Osteocyte (in vitro differentiated cells): ENCODE measurements at places on chromosomes 13 and 19.

GRCh38 chr19:49574206-49574755, 6.1 kb downstream of the NOSIP start:
- no peak overlapping the region for H3K4me3 ChIP-seq
- no peak for DNase-seq
- peaks cover 7% of the 10 kb centered on the region for H3K36me3 ChIP-seq
- H3K27ac ChIP-seq = no peak overlapping the region
- H3K4me1 ChIP-seq = peaks cover 27% of the 10 kb centered on the region

- H3K4me3 ChIP-seq = no peak overlapping the region
- no peak for DNase-seq
- no peak overlapping the region for H3K27ac ChIP-seq
- no peaks in the 10 kb centered on the region for H3K27me3 ChIP-seq
- H3K4me1 ChIP-seq = no peaks in the 10 kb centered on the region
- peaks cover 3% of the 10 kb centered on the region for H3K36me3 ChIP-seq
Observed at GRCh38 chr13:112873851-112874750, 94.9 kb upstream of the MCF2L start.

GRCh38 chr13:67095621-67096020, 134.5 kb downstream of the PCDH9 start:
- no peak overlapping the region for H3K4me3 ChIP-seq
- DNase-seq = no peak
- no peaks in the 10 kb centered on the region for H3K36me3 ChIP-seq

DNA sequence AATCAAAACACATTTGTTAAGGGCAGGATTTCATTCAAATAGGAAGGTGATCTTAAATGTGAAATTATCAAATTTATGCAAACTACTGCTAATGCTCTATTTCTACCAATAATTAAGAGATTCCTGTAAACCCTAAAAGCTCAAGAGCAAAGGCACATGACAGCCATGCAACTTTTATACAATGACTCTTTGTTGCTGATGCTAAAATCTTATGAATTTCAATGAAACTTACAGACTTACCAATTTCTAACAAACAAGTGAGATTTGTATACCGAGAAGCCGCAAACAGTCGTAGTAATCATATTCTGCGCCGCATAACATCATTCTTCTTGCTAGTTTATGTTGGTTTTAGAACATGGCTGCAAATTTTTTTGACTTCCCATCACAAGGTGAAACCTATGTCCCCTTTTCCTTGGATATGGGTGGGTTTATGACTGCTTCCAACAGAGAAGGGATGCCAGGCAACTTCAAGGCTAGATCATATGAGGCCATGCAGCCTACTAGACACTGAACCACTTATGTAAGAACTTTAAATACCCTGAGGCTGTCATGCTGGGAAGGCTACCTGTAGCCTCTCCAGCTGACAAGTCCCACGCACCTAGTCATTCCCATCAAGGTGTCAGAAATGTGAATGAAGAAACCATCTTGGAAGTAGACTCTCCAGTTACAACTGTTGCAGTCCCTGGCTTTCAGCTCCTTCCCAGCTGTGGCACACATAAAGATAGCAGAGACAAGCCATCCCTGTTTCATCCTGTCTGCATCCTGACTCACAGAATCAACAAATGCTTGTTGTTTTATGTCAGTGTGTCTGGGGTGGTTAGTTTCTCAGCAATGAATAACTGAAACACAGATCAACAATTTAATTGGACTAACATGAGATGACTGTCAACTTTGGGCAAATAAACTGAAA, 42.0 kb downstream of the LNX2 start:
- H3K4me1 ChIP-seq = peaks cover 20% of the 10 kb centered on the region
- no peaks in the 10 kb centered on the region for H3K27me3 ChIP-seq
- DNase-seq = no peak
- H3K4me3 ChIP-seq = no peak overlapping the region

DNA sequence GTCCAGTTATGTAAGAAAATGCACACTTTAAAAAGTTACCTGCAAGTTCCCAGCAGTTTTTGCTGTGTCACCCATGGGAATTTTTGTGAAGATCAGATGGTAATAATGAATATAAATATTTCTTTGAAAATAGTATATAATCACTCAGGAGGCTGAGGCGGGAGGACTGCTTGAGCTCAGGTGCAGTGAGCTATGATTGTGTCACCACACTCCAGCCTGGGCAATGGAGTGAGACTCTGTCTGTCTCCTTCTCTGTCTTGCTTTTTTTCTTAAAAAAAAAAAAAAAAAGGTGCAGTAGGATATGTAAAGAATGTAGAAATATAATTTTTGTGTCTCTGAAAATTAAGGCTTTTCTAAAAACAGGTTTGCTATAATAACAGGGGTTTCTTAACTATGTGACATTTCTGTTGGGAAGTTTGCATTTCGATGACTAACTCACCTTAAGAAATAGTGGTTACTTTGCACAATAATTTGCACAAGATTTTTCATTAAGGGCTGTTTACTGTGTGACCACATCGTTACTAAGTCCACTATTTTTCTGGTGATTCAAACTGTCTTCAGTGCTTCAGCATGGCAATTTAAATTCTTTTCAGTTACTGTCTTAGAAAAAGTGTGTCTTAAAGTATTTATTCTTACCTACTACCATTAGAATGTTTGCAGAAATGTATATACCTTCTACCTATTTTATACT, 37.3 kb downstream of the DNAJC3 start:
- no peak overlapping the region for H3K4me3 ChIP-seq
- H3K27ac ChIP-seq = no peak overlapping the region
- H3K27me3 ChIP-seq = no peaks in the 10 kb centered on the region
- DNase-seq = no peak

DNA sequence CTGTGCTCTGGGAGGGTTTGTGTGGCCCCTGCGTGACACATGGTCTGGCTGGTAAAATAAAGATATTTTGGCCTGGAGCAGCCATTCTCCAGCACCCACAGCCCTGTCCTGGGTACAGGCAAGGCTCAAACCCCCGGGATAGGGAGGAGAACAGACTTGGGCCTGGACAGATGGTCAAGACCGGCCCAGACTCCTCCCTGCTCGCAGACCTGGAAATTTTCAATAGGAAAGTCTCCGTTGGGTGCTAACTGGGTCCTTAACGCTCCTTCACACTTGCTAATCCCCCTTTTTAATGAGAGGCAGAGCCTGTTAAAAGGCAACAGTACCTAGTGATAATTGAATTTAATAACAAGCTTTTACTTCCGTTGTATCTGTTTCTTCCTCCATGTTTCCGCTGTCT, 2.5 kb downstream of the PALM start:
- peak overlapping the region; percentile 68 for H3K4me3 ChIP-seq
- peak overlapping the region; percentile 78 for H3K27ac ChIP-seq
- peaks cover 22% of the 10 kb centered on the region for H3K4me1 ChIP-seq
- H3K36me3 ChIP-seq = peaks cover 8% of the 10 kb centered on the region
- DNase-seq = no peak
- H3K27me3 ChIP-seq = no peaks in the 10 kb centered on the region

- no peak overlapping the region for H3K27ac ChIP-seq
- H3K36me3 ChIP-seq = no peaks in the 10 kb centered on the region
- H3K4me1 ChIP-seq = peaks cover 6% of the 10 kb centered on the region
- DNase-seq = no peak
- peaks cover 8% of the 10 kb centered on the region for H3K27me3 ChIP-seq
Observed at GRCh38 chr19:35211545-35212230, 16.9 kb downstream of the FAM187B start.

- H3K4me1 ChIP-seq = peaks cover 35% of the 10 kb centered on the region
- no peaks in the 10 kb centered on the region for H3K27me3 ChIP-seq
- no peaks in the 10 kb centered on the region for H3K36me3 ChIP-seq
- peak overlapping the region; percentile 77 for H3K27ac ChIP-seq
- peak overlapping the region; percentile 58 for H3K4me3 ChIP-seq
Observed at GRCh38 chr13:76014406-76015318, 378.5 kb downstream of the LMO7 start.

GRCh38 chr13:109610517-109610916, 175.9 kb downstream of the IRS2 start:
- no peak overlapping the region for H3K4me3 ChIP-seq
- DNase-seq = no peak
- H3K36me3 ChIP-seq = no peaks in the 10 kb centered on the region
- peaks cover 13% of the 10 kb centered on the region for H3K4me1 ChIP-seq
- no peaks in the 10 kb centered on the region for H3K27me3 ChIP-seq

DNA sequence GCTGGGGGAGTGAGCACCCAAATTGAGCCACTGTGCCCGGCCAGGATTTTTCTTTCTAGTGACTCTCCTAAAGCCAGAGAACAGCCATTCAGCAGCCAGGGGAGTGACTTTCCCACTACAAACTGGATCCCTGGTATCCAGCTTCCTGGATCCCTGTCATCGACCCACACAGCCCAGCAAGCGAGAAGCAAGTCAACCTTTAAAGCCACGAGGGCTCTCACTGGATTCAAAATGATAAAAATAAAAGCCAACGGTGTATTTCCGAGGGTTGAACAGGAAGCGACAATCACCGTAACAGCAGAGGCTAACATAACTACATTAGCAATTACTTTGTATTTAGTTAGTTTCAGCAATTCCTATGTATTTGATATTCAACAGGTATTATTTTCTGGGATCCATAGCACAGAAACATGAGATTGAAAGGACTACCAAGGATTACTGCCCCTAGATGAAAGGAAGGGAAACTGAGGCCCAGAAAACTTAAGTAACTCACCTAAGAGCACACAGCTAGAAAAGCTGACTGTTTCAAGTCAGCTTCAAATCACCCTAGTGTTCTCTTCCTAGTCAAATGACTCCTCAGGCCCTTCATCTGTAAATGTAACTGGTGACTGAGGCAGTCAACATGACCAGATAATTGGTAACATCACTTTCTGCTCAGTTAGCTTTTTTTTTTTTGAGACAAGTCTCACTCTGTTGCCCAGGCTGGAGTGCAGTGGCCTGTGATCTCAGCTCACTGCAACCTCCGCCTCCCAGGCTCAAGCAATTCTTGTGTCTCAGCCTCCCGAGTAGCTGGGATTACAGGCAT, 2.7 kb downstream of the RFX1 start:
- peaks cover 18% of the 10 kb centered on the region for H3K4me1 ChIP-seq
- H3K36me3 ChIP-seq = no peaks in the 10 kb centered on the region
- peak overlapping the region; percentile 84 for H3K27ac ChIP-seq

DNA sequence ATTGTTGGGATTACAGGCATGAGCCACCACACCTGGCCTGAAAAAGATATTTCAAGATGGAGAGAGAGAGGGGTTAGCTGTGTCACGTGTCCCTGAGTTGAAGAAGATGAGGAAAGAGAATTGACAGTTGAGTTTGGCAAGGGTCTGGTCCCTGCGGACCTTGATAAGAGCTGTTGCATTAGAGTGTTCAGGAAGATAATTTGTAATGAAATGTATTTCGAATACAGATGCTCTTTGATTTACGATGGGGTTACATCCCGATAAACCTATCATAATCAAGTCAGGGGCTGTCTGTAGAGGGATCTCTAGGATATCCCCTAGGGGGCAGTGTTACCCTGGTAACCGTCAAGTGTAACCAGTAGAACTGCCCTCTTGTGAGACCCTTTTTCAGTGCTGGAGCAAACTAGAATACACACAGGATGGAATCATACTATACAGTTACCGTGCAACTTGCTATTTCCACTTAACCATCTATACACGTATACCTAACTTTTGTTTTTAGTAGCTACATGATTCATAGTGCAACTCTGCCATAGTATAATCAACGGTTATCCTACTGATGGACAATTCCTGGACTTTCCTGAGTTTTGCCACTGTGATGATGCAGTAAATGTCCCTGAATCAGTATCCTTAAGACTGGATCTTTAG, 1.5 kb upstream of the ELOF1 start:
- no peak overlapping the region for H3K27ac ChIP-seq
- DNase-seq = no peak
- H3K4me1 ChIP-seq = peaks cover 29% of the 10 kb centered on the region
- H3K27me3 ChIP-seq = no peaks in the 10 kb centered on the region

DNA sequence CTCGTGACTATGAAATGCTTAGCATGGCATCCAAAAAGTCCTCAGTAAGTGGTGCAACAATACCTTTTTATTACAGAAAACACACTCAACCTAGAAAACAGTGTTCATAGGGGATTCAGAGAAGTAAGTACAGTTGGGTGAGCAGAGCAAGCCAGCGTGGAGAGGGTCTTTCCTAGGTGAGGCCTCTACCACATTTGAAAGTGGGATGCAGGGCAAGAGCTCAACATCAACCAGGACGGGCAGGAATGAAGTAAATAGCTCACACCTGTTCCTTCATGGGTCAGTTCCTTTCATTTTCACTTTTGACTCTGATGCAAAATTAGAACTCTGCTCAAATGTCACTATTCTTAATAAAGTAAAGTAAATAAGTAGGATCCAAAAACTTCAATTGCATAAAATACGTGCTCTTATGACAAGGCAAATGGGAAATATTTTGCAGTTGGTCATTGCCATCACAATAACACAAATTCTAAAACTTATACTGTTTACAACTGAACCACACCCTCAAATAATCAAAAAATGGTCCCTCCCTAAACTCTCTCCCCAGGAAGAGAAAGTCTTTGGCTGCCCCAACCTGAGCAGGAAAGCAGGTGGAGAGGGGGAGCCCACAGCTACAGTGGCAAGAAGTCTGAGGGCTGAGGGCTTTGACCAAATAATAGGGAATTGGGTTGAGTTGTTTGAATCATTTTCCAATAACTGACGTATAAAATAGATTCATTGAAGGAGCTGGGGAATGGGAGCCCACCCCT, 20.2 kb downstream of the CHAMP1 start:
- peaks cover under 1% of the 10 kb centered on the region for H3K4me1 ChIP-seq
- no peak for DNase-seq
- peaks cover under 1% of the 10 kb centered on the region for H3K36me3 ChIP-seq
- H3K4me3 ChIP-seq = no peak overlapping the region
- peaks cover 4% of the 10 kb centered on the region for H3K27me3 ChIP-seq

- H3K27me3 ChIP-seq = no peaks in the 10 kb centered on the region
- DNase-seq = peak; percentile 96
- peak overlapping the region; percentile 98 for H3K27ac ChIP-seq
- H3K4me3 ChIP-seq = peak overlapping the region; percentile 70
- peaks cover 37% of the 10 kb centered on the region for H3K4me1 ChIP-seq
Observed at GRCh38 chr19:17135001-17135853, 59.6 kb downstream of the MYO9B start.

DNA sequence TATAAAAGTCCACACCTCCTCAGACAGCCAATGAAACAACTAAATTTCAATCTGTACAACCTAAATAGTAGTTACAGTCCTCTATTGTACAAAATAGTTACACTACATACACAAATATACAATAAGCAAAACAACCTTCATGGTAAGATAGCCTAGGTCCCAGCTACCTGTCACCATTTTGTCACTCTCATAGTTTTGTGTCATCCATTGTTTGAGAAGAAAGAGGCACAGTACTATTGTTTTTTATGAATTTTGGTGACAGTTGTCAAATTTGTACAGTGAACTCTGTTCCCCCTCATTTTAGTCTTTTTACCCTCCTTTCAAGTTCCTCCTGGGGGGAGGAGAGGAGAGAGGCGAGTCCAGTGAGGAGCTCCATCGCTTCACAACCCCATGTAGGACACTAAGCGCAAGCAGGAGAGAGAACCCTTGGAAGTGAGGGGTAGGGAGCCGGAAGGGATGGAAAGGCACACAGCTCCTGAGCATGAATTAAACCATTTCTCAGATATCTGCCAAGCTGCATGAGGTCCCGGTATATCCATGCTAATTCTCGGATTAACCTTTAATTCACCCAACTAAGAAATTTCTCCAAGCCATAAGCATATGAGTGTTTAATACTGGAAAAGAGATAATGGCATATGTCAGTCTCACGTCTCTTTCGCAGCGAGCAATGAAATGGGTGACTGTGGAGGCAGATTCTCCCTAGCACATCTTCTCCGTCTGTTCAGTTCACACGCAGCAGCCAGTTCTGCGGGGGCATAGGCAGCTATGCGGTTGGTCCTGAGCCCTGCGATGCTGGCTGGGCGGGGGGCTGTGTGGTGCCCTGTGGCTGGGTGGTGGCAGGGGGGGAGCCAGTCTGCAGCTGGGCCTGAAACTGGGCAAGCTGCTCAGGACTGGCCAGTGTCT, 60.5 kb downstream of the SERP2 start:
- H3K27me3 ChIP-seq = no peaks in the 10 kb centered on the region
- peaks cover 27% of the 10 kb centered on the region for H3K36me3 ChIP-seq
- peaks cover 35% of the 10 kb centered on the region for H3K4me1 ChIP-seq
- DNase-seq = no peak
- peak overlapping the region; percentile 98 for H3K27ac ChIP-seq
